GM04504 (cell line): ENCODE measurements at places on chromosomes 13 and 19.

- no peak for DNase-seq
Measured at GRCh38 chr19:46915386-46915785, 54.6 kb downstream of the ARHGAP35 start.

DNA sequence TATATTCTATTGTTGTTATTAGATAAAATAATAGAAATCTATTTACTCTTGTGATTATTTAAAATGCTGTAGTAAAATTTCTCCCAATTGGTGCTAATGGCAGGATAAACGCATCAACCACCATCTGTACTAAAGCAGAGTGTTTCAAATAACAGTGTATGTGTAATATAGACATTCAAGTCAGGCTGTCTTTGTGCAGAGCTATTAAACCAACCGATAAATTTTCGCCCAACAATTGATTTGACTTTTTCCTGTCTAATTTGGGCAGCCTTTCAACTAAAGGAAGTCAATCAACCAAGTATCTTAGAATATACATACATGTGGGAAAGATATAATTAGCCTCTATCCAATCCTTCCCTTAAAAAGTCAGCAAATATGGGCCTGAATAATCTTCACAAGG is 5.8 kb downstream of the AMER2 start:
- DNase-seq: no peak

- DNase-seq: no peak
Measured at GRCh38 chr13:44879452-44880058, 109.7 kb downstream of the NUFIP1 start.

- no peak for DNase-seq
Measured at GRCh38 chr19:32171719-32172151, 173.7 kb upstream of the ZNF507 start.

DNA sequence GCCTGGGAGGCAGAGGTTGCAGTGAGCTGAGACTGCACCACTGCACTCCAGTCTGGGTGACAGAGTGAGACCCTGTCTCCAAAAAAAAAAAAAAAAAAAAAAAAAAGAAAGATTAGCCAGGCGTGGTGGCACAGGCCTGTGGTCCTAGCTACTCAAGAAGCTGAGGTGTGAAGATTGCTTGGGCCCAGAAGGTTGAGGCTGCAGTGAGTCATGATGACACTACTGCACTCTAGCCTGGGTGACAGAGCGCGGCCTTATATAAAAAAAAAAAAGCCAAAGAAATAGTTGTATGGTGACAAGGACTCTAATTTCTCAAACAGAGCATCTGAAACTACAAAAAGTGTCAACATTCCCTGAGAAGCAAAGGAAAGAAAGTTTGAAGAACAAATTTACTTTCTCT is 3.4 kb downstream of the PBX4 start:
- no peak for DNase-seq

GRCh38 chr19:48443731-48444128 is 2.1 kb upstream of the GRWD1 start:
- no peak for DNase-seq

GRCh38 chr19:46579361-46579879 is 21.7 kb upstream of the CALM3 start:
- no peak for DNase-seq

DNA sequence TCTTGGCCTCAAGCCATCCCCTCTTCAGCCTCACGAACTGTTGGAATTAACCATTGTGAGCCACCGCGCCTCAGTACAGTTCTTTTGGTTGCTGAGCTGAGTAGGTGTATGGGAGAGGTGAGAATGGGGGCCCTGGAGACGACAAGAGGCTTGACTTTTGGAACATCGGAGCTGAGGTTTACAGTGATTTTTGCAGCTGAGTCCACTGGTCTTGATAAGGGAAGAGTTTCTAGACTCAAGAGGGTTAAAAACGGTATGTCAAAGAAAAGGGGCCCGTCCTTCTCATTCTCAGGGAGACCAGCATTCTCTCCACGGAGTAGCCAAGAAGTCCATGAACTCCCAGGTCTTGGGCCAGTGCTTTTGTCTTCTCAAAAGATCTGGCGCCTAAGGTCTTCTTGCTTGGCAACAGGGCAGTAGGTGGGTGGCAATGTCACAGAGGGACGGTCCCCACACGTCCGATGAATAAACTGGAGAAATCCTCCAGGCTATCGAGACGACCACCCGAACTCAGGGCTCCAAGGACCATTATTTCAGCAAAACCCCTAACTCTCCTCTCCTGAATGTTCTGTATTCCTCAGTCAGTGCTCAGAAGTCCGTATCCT is 6.4 kb upstream of the QTRT1 start:
- DNase-seq: no peak

- no peak for DNase-seq
Measured at GRCh38 chr13:79909644-79910043, 428.7 kb downstream of the NDFIP2 start.

DNA sequence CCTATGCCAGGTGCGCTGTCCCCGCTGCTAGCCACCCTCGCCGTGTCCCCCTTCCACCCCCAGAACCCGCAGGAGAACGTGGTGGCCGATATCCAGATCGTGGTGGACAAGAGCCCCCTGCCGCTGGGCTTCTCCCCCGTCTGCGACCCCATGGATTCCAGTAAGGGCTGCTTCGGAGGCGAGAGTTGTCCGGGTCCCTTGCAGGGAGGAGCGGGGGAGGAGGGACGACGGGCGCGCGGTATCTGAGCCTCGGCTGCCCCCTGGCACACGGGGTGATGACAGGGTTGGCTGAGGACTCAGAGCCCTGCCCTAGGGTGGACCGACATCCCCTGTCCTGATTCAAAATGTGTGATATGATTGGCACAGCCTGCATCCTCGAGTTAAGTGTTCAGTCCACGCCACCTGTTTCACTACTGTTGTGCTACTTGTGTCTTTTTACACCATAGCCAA is 653 bp downstream of the MVB12A start:
- DNase-seq: no peak

- no peak for DNase-seq
Measured at GRCh38 chr19:54172471-54173358, at the start of gene TMC4. Gene TMC4 (minus strand): TSS chr19:54173160. CDS start chr19:54173117, 43 bp downstream.

- DNase-seq: no peak
Measured at GRCh38 chr13:43432958-43433357, 353.8 kb downstream of the ENOX1 start.
